GOT3 (cell line): ENCODE measurements at places on chromosomes 6 and 20.

DNA sequence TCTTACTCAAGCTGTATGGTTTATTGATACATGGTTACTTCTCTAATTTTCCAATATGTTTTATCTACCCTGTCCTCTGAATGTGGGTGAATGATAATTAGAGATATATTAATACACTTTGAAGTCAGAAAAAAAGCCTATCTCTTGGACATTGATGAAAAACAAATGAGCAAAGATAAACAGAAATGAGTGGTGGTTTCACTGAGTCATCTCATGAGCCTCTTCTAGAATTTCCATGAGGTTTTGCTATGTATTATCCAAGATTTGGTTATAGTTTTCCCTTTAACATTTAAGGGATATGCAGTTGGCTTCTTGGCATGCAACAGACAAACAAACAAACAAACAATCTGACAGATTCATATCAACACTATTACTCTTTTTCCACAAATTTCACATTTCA lies 586.8 kb downstream of the RFPL4B start:
- DNase-seq = no peak

DNA sequence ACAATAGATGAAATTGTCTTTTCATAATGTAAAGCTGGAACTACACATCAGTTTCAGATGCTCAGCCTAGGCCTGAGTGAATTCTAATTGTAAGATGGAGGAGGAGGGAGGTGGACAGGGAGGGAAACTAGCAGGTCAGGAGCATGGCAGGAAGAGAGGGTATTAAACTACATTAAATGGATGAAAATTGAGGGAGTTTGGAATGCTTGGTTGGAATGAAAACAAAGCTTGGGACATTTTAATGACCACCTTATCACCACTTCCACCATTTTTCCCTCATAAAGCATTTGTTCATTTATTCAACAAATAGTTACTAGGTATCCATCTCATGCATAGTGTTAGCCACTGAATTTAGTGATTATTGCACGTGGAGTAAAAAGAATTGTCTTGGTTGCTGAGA lies 65.0 kb downstream of the KIZ start:
- DNase-seq = no peak

DNA sequence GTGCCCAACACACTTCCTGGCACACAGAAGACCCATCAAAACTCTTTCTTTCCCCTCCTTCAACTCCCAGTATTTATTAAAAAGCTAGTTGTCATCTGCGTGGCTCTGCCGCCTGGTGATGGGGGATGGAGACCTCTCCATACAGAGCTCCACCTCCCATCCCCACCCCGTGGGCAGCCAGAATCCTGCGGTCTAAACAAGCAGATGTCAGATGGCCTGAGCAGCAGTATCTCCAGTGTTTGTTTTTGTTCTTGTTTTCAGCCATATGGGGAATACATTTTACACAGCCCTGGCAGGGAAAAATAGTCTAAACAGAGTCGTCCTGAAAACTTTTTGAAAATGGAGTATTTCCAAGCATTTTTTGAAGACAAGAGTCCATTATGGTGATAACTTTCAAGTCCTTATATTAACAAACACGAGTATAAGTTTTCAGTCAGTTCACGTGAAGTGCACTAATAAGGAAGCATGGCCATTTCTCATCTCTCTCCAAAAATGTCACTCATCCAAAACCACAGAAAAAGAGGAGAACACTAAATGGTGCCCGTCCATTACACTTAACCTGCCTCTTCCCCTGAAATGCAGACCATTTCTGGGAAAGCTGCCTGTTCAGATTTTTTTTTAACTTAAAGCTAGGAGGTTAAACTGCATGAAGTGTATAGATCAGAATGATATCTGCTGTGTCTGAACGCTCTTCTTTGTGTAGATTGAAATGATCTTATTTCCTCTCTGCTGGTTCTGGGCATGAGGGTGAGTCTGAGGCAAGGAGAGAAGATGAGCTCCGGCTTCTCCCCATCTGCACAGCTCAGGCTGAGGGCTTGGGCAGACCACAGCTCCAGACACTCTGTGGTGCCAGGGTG lies 91.0 kb downstream of the TCP11 start:
- no peak for DNase-seq

DNA sequence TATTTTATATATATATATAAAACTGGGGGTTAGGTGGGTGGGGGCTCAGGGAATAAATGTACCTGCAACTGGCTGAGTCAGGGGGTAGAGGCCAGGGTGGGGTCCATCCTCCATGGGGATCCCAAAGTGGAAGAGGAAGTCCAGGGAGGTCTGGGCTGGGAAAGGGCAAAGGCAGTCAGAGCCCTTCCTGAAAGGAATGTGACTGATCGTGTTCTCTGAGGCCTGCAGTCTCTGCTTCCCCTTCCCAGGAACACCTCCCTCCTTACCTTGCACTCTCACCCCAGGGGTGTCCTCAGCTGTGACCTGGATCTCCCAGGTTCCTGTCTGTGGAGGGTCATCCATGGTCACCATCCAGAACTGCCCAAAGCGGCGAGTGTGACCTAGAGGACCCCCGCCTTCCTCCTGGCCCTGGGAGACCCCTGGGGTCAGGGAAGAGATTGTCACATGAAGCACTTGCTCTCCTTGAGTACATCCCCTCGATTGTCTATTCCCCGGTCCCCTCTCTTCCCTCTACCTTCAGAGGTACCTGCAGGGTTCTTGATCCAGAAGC lies 4.7 kb downstream of the SAPCD1 start:
- no peak for DNase-seq

DNA sequence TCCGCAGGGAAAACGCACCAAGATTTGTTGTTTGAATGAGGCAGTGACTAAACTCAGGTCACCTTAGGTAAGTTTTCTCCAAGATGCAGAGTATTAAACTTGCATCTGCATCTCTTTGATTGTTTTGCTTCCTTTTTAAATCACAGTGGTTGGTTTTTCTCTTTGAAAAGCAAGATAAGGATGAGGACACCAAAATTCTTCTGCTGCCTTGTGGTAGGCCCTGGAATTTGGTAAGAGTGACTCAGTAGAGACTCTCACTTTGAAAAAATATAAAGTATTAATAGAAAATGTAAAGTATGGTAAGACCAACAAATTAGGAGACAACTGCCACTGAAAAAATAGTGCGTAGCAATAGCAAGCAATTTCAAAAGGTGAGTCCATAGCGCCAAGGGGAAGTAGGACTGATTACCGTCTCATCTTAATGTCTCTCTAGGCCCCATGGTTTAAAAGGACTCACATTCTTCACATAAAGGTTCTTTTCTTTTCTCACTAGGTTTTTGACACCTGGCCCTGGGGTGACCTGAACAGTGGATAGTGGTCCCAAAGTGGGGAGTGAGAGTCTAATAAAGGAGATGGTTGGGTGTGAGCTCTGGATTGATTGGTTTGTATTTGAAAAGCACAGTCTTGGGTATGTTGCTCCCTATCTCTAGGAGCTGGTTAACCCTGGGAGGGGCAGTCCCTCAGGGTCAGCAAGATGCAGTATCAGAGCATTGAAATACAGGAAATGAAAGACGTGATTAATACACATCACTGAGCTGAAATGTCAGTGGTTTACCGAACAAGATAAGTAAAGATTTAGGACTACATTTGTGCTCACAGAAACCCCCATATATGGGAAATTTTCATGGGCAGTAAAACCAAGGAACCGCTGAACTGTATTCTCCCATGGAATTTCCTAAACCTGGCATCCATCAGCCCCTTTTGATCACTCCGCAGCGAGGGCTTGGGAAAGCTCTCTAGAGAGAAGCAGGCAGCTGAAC lies 221.2 kb downstream of the SLC24A3 start:
- DNase-seq = no peak

DNA sequence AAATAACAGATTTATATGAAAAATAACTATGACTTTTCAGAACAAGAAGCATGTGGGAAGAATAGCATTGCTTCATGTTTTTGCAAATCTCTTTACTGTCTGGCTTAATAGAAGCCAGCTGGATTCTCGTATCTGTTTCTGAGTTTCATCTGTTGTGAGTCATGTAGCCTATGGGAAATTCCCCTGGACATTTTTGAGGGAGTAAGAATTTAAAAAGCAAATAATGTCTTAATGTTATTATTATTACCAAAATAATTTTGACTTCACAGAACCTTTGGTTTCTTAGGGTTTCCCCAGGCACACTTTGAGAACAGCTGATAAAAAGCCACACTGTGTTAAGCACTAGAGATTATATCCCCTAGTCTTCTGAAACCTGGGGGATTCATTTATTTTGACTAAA lies 75.8 kb downstream of the SYCP2L start:
- DNase-seq = no peak

- DNase-seq = no peak
Observed at GRCh38 chr6:81735756-81736380, 16.6 kb downstream of the TENT5A start.

- DNase-seq = no peak
Observed at GRCh38 chr6:143150281-143150680, 89.6 kb downstream of the AIG1 start.

- no peak for DNase-seq
Observed at GRCh38 chr6:112221561-112221960, 32.8 kb downstream of the LAMA4 start.

GRCh38 chr6:33272275-33273128 lies 627 bp downstream of the RPS18 start:
- no peak for DNase-seq

DNA sequence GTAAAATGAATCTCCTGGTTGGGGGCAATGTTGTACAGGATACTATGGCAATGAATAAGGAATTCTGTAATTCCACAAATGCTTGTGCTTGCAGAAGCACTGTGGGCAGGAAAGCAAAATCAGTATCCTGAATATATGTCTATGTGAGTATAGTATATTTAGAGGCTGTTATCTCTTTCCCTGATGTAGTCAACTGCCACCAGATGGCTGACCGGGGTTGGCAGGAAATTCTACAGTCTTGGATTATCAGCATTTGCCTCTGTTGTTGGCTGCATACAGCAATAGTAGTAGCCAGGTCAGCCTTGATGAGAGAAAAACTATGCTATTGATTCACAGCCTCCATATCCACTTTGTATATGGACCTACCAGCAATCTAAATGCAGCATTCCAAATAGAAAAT lies 425.1 kb upstream of the JAG1 start:
- no peak for DNase-seq

DNA sequence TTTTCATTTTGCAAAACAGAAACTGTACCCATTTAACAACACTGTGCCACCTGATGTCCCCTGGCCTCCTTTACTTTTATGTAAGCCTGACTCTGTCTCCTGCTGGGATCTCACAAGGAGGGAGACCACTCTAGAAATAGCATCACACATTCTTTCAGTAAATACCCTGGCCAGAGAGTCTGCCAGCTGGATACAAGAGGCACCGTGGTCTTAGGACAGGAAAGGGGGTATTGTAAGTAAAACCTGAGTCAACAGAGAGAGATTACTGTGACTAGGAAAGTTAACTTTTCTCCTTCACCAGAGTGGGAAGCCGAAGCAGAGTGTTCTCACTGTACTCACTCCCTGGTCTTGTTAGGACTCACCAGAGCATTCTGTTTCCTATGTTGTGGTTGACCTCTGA lies 27.8 kb downstream of the CMTR1 start:
- no peak for DNase-seq

GRCh38 chr6:46921731-46922130 lies at the start of gene ADGRF5:
Gene ADGRF5 (minus strand): TSS chr6:46921938. CDS start chr6:46906762, 15,176 bp downstream.
- DNase-seq = no peak

GRCh38 chr20:32528171-32528891 lies 56.8 kb downstream of the NOL4L start:
- DNase-seq = no peak

GRCh38 chr20:44572551-44573500 lies 9.6 kb upstream of the PKIG start:
- DNase-seq = no peak

GRCh38 chr6:56025795-56026194 lies 150.4 kb upstream of the BMP5 start:
- DNase-seq = no peak

DNA sequence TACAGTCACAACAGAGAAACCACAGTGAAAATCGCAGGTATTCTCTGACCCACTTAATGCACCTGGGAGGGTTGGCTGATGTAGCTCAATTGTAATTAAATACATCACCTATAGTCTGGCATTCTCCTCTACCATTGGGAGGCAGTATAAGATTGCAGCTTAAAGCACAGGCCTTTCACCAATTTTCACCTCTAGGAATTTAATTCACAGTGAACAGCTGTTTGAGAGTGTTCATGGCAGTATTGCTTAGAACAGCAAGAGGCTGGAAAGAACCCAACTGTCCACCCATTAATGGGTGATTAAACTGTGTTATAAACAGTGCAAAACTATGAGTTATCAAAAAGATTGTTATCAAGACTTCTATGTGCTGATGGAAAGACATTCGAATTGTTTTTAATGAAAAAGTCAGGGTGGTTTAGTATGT lies 2.0 kb downstream of the EDEM2 start:
- no peak for DNase-seq

- no peak for DNase-seq
Observed at GRCh38 chr6:2739335-2739734, 11.4 kb downstream of the MYLK4 start.

GRCh38 chr6:45835721-45836437 lies 179.8 kb downstream of the CLIC5 start:
- DNase-seq = no peak

DNA sequence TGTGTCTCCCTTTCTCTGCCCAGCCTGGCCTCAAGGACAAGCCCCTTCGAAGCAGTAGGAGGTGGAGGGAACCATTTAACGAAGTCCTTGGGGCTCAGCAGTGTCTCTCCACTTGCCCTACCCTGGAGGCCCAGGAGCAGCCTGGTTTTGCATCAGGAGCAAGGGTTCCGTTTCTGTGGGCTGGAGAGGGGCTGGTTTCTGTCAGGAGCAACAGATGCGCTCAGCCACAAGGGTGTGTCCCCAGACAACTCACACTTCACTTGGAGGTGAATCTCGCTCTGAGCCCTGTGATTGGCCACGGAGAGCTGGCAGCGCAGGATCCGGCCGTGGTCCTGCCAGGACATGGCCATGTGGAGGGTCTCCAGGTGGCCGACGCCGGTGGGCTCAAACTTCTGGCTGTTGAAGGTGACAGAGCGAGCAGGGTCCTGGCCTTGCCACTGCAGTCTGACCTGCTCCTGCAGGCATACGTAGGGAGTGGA lies 6.9 kb downstream of the SIGLEC1 start:
- no peak for DNase-seq

GRCh38 chr6:142819603-142820337 lies 125.2 kb downstream of the HIVEP2 start:
- no peak for DNase-seq

GRCh38 chr6:70289299-70289698 lies 13.6 kb downstream of the COL9A1 start:
- DNase-seq = no peak

DNA sequence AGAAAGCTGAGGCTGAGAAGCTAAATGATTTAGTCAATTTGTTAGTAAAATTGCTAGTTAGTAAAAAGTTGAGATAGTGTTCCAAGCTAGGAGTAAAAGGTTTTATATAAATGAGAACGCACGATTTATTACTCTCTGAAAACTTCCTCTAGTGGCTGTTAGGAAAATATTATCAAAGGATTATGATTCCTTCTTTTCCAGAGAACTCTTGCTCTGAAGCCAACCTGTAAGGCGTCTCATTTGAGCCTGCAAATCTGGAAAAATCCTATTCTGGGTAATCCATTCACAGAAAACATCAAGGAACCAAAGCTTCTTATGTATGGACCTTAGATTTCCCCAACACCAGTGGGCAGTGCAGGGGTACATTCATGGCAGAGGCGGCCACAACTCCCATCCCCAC lies 252.7 kb downstream of the SOD2 start:
- no peak for DNase-seq
